ENCODE measurements at places on chromosomes 7 and 10. TPM values are rescaled to one million over a fixed set of nuclear protein-coding genes. Genes with fewer than 3 reads are reported as not detected.

The RBP3 gene
- not detected for total RNA-seq

The CARD11 gene
- 98.7 TPM for total RNA-seq

The EXOC6 gene
- total RNA-seq, result 9.8 TPM

The PNLIPRP2 gene
- not detected for total RNA-seq

The TMEM243 gene
- total RNA-seq, result 70.8 TPM

DNA sequence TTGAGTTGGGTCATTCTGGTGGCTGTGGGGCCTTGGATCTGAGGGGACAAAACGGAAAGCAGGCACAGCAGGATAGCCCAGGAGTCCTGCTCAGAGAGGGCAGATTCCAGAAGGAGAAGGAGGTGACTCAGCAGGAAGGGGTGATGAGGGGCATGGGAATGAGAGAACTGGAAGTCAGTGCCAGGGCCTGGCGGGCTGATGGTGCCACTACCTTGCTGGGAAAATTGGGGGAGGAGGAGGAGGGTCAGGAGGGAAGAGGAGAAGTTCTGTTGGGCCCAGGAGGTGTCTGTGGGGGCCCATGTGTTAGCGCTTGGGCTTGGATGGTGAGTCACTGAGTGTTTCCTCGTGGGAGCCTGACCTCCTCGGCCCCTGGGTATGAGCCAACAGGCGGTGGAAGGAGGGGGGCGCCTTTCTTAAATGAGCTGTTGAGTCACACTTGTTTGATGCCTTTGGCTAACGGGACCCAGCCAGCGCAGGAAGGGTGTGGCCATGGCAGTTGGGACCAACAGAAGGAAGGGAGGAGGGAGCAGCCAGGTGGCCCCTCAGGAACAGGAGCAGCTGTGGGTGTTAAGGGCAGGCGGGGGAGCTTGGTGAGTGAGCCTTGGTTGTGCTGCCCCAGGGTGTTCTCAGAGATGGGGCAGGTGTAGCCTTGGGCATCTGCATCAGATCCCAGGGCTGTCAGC is 130.0 kb upstream of the BTBD16 start:
- ATAC-seq, result no peak

GRCh38 chr10:17747883-17748550 is 4.0 kb upstream of the TMEM236 start:
- ATAC-seq, result no peak

- no peak for ATAC-seq
Measured at GRCh38 chr10:12423896-12424295, 74.5 kb downstream of the CAMK1D start.

GRCh38 chr7:81206217-81206616 is 287.4 kb upstream of the SEMA3C start:
- ATAC-seq, result no peak

DNA sequence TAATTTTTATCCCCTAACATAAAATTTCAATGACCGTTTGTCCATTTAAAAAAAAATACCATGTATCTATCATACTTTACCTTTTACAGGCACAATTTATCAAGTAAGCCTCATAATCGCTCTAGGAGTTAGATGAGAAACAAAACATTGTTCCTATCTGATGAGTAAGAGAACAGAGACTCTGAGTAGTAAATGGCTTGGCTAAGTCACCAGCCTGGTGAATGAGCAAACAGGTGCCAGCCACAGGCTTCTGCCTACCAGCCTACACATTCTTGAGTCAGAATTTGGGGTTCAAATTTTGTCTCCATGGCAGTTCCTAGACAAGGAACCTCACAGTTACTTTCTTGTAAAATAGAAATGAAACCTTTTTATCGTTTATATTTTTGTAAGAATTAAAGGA is 235.4 kb downstream of the HGF start:
- ATAC-seq, result no peak

DNA sequence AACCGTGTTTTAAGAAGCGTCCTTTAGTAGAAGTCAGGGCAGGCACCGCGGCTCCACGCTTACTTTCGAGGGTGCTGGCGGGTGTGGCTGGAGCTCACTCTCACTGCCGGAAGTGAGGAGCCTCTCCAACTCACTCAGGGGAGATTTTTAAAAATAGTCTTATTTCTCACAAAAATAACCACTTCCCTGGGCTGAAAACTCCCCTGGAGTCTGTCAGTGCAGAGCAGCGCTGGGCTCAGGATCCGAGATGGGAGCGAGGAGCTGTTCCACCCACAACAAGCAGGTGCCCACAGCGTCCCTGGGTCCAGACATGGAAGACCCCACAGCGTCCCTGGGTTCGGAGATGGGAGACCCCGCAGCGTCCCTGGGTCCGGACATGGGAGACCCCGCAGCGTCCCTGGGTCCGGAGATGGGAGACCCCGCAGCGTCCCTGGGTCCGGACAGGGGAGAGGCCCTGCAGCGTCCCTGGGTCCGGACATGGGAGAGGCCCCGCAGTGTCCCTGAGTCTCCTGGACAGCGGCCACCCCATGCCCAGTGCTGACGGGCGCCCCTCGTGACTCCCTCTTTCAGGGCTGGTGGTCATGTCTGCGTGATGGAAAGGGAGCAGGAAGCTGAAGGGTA is 51.2 kb downstream of the VIPR2 start:
- ATAC-seq, result no peak

DNA sequence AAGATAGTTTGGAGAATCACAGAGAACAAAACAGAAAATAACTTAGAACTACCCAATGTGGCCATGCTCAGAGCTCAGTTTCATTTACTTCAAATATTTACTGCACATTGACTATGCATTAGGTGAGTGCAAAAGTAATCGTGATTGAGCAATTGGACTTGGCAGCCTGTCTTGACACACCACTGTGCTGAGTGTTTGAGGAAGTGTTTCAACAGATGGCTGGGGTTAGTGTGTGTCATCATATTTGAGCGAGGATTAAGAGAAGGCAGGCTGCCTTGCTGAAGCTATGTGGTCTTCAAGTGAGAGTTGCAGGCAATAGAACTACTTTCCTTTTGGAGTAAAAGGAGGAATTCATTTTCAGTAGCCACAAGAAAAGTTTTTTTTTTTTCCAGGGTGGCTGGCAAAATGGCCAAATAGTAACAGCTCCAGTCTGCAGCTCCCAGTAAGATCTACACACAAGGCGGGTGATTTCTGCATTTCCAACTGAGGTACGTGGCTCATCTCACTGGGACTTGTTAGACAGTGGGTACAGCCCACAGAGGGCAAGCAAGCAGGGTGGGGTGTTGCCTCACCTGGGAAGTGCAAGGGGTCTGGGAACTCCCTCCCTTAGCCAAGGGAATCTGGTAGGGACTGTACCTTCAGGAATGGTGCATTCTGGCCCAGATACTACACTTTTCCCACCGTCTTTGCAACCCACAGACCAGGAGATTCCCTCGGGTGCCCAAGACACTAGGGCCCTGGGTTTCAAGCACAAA is 37.6 kb downstream of the AKR1C4 start:
- no peak for ATAC-seq

GRCh38 chr10:28714401-28715053 is 37.2 kb downstream of the BAMBI start:
- ATAC-seq, result no peak

DNA sequence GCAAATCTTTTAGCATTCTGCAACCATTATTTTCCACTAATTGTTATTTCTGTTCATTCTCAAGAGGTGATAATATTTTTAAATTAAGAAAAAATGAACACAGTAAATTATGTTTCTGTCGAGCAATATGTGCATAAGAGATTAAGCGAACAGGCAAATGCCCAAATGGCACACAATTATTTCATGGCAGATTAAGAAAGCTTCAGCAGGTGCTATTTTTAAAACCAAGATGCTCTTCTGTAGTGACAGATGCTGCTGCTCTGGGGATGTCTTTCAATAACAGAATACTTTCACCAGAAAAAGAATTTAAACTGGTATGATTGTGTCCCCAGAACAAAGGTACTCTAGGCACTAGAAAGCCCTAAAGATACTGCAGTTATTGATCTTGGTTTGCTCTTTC is 412.7 kb upstream of the SORCS1 start:
- no peak for ATAC-seq

- no peak for ATAC-seq
Measured at GRCh38 chr10:7593905-7594304, 72.9 kb downstream of the ITIH5 start.
